ENCODE measurements at places on chromosomes 11 and 22. TPM values are rescaled to one million over a fixed set of nuclear protein-coding genes. Genes with fewer than 3 reads are reported as not detected.

DNA sequence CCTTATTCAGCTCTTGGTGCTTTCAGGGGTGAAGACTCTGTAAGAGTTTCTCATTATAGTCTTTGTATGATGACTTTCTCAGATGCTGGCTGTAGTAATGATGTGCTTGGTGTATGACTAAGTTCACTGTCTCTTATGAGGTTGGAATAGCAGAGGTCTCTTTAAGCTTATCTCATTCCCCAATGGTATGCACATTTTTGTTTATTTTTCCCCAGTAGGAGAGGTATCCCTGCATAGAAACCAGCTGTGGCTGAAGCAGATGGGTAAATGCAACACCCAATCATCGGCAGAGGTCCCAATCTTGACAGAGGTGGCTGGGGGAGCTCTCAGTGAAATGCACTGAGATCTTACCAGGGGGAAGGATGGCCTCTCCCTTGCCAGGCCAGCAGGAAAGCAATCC is 34.6 kb downstream of the BBOX1 start:
- peaks cover 2% of the 10 kb centered on the region for H3K36me3 ChIP-seq
- no peaks in the 10 kb centered on the region for H3K27me3 ChIP-seq
- H3K4me3 ChIP-seq, result no peak overlapping the region
- peaks cover 4% of the 10 kb centered on the region for H3K4me1 ChIP-seq
- no peak overlapping the region for H3K27ac ChIP-seq

DNA sequence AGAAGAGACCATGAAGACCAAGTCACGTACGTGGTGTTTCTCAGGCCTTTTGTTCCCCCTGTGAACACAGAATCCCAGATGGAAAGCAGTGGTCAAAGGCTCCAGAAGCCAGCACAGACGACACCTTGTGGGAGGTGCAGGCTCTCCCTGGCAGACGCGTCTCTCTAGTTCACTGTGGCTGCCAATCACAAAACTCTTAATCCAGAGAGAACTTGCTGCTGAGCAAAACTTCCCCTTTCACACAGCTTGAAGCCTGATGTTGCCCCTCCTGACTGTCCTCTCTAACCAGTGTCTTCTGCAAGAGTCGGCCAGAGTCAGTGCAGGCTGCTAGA is 67.1 kb downstream of the PIWIL3 start:
- no peak overlapping the region for H3K27ac ChIP-seq
- no peak overlapping the region for H3K4me3 ChIP-seq
- peaks cover 2% of the 10 kb centered on the region for H3K4me1 ChIP-seq
- DNase-seq, result no peak
- no peaks in the 10 kb centered on the region for H3K27me3 ChIP-seq

- no peak for DNase-seq
- no peak overlapping the region for H3K27ac ChIP-seq
- H3K4me3 ChIP-seq, result no peak overlapping the region
- H3K4me1 ChIP-seq, result no peaks in the 10 kb centered on the region
- H3K27me3 ChIP-seq, result no peaks in the 10 kb centered on the region
Observed at GRCh38 chr11:88164320-88164719, 10.9 kb downstream of the RAB38 start.

GRCh38 chr11:13208921-13209320 is 68.7 kb upstream of the BMAL1 start:
- H3K4me1 ChIP-seq, result peaks cover 12% of the 10 kb centered on the region
- no peaks in the 10 kb centered on the region for H3K36me3 ChIP-seq
- no peak overlapping the region for H3K27ac ChIP-seq
- DNase-seq, result no peak

AIFM3 gene
- total RNA-seq, result 1.8 TPM

OR51B6 gene
- not detected for total RNA-seq

All from progenitor cell of endocrine pancreas (in vitro differentiated cells).